ENCODE measurements at places on chromosomes 11 and 22. TPM values are rescaled to one million over a fixed set of nuclear protein-coding genes. Genes with fewer than 3 reads are reported as not detected.

Gene TLCD5
- 6.6 TPM for total RNA-seq

Gene MUC5B
- not detected for total RNA-seq

Gene WNT7B
- total RNA-seq: under 0.01 TPM

Gene KCNJ4
- total RNA-seq: 0.09 TPM

Gene DSCAML1
- not detected for total RNA-seq

Gene RPLP2
- total RNA-seq: 1,276 TPM

Gene MMP13
- not detected for total RNA-seq

Gene ANO5
- under 0.01 TPM for total RNA-seq

Gene MS4A6A
- total RNA-seq: not detected

Gene TSSK2
- total RNA-seq: not detected

Gene SORL1
- total RNA-seq: 0.09 TPM

Gene SLC17A6
- not detected for total RNA-seq

Gene MUC5AC
- total RNA-seq: not detected

Gene TRIM6
- total RNA-seq: 9.2 TPM

Gene ARRB1
- total RNA-seq: 13.4 TPM

Gene PDGFB
- total RNA-seq: 5.3 TPM

Gene FOLH1
- total RNA-seq: not detected

Gene FAM83F
- total RNA-seq: not detected

Gene BIK
- total RNA-seq: not detected

Gene DENND6B
- 6.6 TPM for total RNA-seq
